ENCODE measurements at places on chromosomes 11 and 22.

DNA sequence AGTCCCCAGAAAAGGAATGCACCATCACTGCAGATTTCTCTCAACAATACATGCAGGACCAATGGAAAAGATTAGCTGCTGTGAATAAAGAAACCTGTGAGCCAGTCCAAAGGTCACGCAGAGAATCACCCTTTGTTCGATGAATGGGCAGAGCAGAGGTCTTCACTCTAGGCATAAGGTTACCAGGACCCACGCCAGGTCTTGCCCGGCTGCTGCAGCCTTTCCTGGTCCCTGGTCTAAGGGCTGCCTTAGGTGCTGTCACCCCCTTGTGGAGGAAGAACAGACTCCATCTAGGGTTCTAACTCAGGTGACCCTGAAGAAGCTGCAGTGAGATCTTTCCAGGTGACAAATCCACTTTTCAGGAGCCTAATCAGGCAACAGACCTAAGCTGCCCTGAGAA lies 29.0 kb upstream of the NAP1L4 start:
- DNase-seq, result peak; percentile 9

DNA sequence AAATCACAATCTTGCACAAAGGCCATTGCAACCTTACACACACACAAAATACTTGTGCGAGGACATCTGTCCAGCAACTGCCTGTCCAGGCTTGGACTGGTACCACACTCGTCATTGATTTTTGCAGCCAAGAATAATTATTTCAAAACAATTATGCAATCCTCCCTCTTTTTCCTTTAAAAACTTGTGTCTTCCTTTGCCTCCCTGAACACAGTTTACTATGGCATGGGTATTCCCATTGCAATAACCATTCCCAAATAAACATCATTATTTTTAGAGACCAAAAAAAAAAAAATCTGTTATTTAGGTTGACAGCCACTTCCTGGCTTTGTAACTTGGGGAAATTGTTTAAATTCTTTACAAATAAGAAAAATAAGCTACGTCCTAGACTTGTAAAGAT lies 54.0 kb downstream of the C11orf91 start:
- DNase-seq, result no peak

GRCh38 chr11:14212986-14213385 lies 146.0 kb downstream of the RRAS2 start:
- no peak for DNase-seq

GRCh38 chr11:68695531-68695930 lies 11.2 kb downstream of the GAL start:
- no peak for DNase-seq

DNA sequence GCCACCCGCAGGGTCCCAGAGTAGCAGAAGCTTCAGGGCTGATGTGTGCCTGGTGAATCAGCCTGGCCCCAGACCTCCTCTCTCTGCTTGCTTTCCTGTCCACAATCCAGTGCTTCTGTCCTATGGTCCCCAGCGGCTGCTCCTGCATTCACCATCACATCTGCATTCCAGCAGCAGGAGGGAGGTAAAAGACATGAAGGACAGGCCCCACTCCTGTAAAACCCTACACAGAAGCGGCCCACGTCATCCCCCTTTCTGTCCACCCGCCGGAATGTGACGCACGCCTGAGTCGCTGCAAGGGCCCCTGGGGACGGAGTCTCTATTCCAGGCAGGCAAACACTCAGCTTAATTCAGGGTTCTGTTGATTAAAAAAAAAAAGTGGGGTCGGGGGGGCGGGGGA lies 58.3 kb downstream of the CDKN1C start:
- no peak for DNase-seq

DNA sequence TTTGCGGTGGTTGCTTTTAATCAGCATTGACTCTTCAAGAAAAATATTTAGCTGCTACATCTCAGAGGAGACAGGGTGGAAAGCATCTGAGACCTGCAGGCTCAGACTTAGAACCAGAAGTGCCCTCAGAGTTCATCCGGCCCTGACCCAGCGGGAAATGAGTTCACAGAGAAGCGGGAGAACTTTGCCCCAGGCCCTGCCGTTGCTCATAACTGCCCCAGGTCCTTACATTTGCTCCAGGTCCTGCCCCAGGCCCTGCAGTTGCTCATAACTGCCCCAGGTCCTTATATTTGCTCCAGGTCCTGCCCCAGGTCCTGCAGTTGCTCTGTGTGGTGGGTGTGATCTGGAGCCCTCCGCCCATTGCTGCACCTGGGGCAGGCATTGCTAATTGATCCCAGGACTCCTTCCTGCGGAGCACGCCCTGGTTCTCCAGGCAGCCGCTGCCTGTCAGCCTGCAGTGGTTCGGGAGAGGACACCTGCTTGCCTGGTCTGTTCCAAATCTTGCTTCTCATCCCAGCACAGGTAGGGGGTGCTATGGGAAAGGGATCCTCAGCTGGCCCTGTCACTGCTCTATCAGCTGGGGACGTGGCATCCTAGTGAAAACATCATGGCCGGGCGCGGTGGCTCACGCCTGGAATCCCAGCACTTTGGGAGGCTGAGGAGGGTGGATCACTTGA lies 58.1 kb upstream of the PPP6R3 start:
- DNase-seq, result no peak

GRCh38 chr11:112565551-112565950 lies 304.9 kb upstream of the PLET1 start:
- no peak for DNase-seq

GRCh38 chr11:129387434-129387833 lies 11.8 kb downstream of the BARX2 start:
- DNase-seq, result no peak

DNA sequence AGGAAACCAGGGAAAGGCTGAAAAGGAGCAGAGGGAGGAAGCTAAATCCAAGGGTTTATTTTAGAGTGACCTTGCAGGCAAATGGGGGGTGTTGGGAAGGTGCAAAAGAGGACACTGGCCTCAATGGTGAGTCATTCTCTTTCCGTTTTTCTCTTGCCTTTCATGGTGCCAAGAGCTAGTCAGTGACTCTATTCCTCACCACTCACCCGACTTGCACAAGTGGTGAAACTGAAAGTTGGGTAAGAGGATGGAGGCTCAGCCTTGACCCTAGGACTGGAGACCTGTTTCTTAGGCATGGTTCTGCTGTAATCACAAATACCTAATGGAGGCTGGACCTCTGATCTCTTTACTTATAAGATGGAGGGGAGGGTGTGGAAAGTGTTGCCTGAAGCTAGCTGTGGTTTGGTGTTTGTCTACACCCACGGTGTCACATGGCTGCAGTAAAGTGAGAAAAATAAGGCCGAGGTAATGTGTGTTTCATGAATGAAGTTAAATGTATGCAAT lies 67.3 kb upstream of the CREB3L1 start:
- DNase-seq, result peak; percentile 82

GRCh38 chr22:18145676-18146388 lies 4.1 kb upstream of the USP18 start:
- no peak for DNase-seq

DNA sequence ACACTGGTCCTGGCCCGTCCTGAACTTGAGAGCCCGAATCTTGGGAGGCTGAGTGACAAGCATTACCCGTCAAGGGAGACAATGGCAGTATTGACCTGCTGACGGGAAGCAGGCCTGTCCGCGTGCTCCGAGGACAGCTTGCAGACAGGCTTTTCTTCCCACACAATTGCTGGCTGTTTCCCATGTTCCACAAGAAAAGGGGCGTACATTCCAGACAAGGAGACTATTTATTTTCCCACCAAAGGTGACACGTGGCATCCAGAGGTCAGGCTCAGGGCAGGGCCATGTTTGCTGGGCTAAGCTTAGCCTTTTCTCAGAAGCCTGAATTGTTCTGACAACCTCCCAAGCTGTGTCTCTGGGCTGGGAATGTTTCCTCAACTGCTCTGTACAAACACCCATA lies 86.9 kb upstream of the SPON1 start:
- no peak for DNase-seq

DNA sequence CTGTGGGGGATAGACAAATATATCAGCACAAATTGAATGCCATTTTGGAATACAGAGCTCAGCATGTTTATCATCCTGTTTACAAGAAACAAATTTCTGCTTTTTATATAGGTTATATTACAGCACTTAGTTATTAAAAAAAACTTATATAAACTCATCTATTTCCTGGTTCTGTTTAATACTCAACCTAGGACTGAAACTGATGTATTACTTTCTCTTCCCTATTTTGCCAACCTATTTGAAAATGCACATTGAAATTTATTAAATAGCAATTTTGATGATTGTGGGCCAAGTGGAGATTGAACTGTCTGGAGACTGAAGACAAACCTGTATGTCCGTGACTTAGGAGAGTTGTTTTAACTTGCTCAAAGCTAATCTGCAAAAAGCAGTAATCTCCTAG lies 288.3 kb upstream of the ANO3 start:
- no peak for DNase-seq

- DNase-seq, result no peak
Measured at GRCh38 chr22:27786291-27786932, 15.1 kb downstream of the MN1 start.

DNA sequence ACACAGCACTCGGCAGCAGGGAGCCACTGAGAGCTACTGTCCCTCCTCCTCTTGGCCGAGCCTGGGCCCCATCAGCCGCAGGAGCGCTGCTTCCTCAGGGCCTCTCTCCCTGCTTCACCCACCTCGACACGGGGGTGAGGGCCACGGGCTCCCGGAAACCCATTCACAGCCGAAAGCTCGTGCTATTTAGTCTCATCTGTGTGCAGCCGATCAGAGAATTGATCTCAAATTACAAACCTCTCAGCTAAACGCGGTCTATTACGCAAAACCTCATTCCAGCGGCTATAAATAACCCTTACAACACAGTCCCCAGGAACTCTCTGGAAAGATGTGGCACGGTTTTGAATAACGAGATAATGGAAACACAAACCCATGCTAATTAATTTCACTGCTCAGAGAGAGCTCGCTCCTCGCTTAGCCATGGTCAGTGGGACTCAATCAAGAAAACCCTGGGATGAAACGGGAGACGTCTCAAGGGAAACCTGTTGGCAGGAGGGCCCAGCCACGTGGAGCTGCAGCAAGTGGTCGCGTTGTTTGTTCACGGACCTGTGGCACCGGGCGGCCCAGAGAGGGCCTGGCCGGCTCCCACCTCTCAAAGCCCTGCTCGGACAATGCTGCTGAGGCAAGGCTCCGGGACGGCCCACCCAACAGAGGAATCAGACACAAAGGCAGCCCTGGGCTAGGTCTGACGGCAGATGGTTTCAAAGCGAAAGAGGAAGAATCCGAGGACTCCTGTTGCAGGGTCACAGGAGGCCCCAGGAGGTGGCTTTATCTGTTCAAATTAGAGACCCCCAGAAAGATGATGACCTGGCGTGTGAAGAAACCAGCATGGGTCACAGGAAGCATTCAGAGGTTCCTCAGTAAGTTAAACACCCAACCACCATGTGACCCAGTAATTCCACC lies 210.5 kb downstream of the CTTN start:
- DNase-seq, result peak; percentile 13

DNA sequence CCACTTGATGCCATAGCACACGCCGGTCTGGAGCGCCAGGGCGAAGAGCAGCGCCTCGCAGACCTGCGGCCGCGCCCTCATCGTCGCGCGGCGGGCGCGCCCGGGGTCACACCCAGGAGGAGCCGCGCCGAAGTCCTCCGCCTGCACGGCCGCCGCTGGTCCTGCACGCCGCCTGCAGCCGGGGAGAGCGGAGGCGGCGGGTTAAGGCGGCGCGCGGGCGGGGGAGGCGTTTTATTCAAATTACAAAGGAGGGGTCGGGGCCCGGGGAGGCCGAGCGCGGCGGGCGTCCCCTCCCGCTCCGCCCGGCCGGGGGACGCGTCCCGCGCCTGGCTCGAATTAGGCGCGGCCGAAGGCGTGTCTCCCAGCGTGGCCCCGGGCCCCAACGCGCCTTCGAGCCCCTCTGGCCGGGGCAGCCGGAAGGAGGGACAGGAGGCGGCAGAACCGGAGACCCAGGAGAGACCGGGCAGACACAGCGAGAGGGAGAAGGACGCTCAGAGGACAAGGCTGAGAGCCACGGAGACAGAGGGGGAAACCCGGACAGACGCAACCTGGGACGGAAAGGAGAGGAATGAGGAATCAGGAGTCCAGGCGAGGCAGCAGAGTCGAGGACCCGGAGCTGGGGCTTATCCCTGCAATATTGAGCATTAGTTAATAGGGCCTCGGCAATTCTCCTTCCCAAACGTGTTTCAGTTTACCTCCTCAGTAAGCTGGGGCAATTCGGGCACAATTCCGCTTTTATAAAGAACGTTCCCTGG lies at the start of gene WNT11:
WNT11 (minus strand) TSS at position 176 of the 755 bp plus-strand sequence; CDS start at position 81, 95 bp downstream.
- no peak for DNase-seq

DNA sequence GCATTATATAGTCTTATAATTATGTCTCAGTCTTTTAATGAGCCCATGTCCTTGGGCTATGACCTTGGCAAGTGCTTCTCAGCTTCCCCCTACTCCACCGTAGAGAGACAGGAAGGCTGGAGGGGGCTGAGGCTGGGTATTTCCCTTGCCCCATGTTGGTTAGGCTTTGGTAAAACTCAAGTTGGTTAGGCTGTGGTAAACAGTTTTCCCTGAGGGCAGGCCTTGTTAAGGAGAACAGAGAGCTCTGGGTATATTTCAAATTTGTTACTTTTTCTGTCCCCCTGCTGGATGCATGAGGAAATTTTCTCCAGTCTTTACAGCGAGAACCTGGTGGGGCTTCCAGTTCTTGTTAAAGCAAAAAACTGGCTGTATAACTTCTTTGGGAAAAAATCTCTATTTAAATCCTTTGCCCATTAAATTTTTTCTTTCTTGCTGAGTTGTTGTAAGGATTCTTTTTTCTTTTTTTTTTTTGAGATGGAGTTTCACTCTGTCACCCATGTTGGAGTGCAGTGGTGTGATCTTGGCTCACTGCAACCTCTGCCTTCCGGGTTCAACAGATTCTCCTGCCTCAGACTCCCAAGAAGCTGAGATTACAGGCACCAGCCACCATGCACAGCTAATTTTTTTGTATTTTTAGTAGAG lies 12.2 kb upstream of the DCHS1 start:
- peak; percentile 43 for DNase-seq

- DNase-seq, result peak; percentile 56
Measured at GRCh38 chr11:122775675-122776271, 62.5 kb upstream of the CRTAM start.

Measured in suppressor macrophage (primary cell).